ENCODE measurements at places on chromosomes 5 and 9.

- no peak for DNase-seq
Measured at GRCh38 chr9:90907056-90907445, 105.4 kb downstream of the SYK start.

DNA sequence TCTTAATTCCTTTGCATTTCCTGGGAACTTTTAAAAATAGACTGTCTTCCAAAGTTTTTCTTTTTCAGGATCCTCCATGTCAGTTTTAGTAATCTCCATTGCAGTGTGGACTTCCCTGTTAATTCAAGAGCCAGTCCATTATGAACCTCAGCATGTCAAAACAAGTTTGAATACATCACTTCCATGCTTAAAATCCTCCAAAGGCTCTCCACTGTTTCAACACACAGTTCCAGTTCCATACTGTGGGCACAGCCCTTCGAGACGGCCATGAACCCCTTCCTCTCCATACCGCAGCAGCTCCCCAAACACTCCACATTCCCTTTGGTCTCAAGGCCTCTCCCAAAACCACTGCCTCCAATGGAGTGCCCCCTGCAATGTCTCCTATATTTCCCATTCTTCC lies 19.5 kb downstream of the LIFR start:
- no peak for DNase-seq

DNA sequence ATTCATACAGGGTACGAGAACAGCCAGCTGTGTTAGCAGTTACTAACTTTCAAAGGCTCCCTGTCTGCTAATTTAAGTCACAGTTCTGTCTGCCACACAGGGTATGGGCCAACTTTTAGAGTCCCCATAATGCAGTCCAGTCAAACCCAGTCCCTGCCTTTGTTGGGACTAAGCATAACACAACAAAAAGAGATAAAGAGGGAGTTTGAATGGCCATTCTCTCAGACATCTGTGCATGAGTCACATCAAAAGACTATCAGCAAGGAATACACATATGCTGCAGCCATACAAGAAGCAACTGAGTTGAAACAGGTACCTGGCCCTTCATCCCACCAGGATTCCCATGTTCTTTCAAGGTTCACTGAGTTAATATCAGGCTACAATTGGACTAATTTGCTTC lies 744.5 kb upstream of the C9orf72 start:
- no peak for DNase-seq

DNA sequence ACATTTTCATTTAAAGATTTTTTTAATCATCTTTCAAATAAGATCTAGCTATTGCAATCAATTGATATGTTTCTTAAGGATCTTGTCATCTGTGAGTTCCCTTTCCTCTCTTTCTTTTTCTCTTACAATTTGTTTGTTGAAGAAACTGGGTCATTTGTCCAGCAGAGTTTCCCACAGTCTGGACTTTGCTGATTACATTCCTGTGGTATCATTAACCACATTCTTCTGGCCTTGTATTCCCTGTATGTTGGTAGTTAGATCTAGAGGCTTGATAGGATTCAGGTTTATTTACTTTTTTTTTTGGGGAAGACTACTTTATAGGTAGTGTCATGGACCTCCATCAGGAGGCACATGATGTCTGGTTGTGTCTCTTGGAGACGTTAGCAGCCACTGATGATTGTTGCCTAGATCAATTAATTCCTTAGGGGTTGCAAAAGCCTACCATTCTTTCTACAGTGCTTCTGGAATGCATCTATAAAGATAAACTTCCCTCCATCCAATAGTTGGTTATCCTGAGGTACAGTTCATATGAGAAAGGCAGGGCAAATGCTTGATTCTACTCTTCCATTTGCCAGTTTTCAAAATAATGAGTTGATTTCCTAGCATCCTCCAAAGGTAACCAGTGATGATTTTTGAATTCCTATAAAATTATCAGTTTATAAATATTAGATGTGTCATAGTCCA lies 14.3 kb downstream of the PDE8B start:
- no peak for DNase-seq

DNA sequence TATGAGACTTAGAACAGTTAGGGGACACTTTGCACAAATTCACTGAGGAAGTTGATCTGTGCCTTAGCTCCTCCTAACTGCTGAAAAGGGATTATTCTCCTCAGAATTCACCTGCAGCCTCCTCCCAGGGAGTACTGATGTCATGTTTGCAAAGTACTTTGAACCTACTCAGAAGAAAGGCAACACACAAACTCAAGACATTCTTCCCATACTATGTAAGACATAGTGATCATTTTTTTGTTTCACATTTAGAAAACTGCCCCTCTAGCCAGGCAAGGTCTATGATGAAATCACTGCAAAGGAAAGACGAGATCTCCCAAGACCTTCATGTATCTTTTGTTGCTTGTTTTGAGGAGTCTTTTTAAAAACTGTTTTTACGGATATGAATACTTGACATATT lies 10.6 kb upstream of the VLDLR start:
- no peak for DNase-seq

GRCh38 chr5:159620853-159621540 lies 290.7 kb upstream of the IL12B start:
- no peak for DNase-seq

DNA sequence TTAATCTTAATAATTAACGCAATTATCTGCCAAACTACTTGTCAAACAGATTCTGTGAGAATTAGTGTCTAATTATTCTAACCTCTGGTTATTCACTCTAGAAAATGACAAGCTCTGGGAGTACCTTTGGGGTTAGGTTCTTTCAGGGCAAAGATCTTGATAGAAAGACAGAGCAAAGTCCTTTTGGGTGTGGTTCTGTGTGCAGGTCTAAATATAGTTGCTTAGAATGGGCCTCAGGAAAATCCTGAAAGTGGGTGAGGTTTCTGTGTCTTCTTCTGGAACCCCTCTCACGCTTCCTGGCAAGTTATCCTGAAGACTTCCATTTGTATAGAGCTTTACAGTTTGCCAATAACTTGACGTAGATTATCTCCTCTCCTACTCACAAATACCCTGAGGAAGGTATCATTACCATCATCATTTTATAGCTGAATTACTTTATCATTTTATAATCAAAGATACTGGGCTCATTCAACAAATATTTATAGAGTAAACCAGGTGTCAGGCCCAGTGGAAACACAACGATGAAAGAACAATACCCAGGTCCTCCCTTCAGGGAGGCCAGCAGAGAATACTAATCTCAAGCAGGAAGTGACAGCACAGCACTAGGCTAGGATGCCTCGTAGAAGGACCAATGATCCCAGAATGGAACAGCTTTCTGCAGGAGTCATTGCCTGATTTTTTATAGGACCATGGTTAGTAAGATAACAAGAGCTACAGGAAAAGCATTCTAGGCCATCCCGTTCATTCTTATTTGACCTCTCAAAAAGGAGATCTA lies 27.6 kb upstream of the LHFPL2 start:
- no peak for DNase-seq

- no peak for DNase-seq
Measured at GRCh38 chr9:113181165-113181564, 30.4 kb downstream of the SLC31A2 start.

DNA sequence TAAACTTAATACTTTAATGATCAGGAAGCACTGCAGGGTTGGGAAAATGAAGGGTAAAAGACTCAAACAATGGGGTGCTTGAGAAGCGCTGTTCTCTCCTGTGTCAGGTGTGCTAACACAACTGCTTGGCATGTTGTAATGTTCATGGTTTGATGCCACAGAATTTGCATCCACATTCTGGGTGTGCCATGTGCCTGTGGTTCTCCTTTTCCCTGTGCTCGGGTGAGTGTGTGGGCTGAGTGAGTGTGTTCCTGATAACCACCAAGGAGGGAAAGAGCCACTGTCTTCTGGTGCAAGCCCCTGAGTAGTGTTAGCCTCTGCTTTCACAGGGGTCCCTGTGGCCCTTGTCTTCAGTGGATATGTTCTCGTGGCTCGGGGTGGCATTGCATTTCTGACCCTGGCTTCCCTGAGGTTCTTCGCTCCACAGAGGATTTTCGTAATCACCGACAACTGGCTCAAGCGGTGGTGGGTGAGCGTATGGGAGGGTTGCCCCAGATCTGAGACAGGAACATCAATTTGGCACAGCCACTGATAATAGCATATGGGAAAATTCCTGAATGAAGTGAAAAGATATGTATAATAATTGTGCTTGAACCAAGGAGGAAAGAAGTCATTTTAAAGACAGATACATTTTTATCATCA lies 102.0 kb downstream of the MVB12B start:
- no peak for DNase-seq

DNA sequence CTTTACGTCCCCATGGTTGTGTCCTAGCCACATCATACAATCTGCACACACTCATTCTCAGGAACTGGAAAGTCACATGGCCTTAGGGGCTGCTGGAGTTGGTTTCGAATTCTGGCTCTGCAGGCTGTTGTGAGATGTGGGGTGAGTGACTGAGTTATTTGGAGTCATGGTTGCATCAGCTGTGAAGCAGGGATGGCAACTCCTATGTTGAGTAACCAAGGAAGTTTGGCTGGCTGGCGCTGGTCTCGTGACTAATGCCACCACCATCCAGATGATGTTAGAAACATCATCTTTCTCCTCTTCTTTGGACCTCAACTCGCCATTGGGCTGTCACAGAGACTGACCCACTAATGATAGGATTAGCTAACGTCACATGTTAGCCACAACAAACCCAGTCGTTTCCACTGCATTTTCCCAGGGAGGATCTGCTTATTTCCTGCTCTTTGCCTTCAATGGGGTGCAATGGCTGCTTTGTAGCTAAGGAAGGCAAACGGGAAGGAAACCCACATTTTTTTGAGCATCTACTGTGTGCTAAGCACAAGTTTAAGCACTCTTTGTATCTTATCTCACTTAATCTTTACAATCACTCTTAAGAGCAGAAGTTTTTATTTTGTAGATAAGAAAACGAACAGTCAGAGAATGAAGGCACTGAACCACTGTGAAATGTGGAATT lies 78.1 kb upstream of the UBTD2 start:
- DNase-seq: no peak

- no peak for DNase-seq
Measured at GRCh38 chr9:134843740-134844139, 36.9 kb upstream of the FCN2 start.

- no peak for DNase-seq
Measured at GRCh38 chr5:148961261-148962199, 101.3 kb downstream of the SH3TC2 start.

DNA sequence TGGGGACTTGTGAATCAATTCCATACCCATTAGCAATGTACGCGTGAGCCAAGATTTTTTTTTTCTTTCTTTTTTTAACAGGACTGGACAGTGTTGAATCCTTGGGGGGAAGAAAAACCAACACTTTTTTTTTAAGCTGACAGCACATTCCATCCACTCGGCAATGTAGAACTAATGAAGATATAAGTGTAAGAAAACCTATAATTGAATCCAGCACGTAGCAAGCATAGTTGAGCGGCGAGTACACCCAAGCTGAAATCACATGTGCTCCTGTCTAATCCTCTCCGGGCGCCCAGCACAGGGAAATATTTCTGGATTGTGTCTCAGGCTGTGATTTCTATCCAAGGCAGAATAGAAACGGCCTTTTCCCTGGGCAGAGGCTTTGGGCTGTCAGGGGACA lies 118.2 kb downstream of the BOD1 start:
- DNase-seq: no peak

DNA sequence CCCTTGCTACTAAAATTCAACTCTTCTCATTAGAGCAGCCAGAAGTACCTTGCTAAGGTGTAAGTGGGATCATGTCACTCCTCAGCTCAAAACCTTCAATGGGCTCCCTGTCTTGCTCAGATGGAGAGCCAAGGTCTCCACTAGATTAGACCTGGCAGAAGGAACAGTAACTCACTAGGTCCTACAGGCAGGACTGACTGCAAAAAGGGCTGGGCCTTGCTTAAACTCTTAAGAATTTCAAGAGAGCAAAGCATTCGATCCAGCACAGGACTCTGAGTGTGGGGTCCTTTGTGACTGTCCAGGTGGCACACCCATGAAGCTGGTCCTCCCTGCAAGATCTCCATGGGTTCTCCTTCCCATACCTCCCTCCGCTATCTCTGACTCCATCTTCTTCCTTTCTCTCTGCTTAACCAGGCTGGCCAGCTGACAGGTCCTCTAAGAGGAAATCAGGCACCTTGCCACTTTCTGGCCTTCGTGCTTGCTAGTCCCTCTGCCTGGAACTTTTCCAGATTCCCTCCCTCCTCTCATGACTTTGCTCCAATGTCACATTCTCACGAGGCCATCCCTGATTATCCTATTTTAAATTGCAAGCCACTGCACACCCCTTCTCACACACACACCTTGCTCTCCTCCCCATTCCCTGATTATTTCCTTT lies 70.2 kb downstream of the BASP1 start:
- no peak for DNase-seq

- DNase-seq: no peak
Measured at GRCh38 chr5:3394891-3395599, 200.6 kb upstream of the IRX1 start.

DNA sequence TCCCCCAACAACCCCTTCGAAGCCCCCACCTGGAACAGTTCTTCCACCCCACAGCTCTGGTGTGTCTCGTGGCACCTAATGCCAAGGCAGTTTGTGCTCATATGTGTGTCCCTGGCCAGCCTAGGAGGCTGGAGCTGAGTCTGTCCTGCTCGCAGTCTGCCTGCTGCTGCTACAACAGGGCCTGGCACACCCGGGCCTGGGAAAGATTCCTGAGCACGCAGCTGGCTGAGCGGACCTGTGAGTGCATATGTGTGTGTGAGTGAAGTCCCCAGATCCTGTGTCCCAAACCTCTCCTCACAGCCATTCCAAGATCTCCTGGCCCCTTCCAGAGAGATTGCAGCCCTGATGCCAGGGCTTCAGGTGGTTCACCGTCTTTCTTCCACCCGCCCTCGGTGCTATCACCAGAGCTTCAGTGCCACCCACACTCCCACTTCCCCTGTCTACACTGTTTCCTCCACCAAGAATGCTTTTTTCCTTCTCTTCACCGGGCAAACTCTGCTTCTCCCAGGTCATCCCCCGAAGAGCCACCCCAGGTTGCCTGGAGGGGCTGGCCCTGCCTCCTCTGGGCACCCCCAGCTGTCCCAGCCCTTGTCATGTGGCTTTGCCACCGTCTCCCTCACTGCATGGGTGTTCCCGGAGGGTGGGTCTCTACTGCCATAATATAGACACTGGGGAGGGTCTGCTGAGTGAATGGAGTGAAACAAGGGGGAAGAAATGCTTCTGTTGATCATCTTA lies 28.4 kb downstream of the LMX1B start:
- no peak for DNase-seq

GRCh38 chr5:51495672-51496071 lies 112.4 kb downstream of the ISL1 start:
- DNase-seq: no peak

Data from endothelial cell (in vitro differentiated cells).